ENCODE measurements at places on chromosomes 1 and 21.

DNA sequence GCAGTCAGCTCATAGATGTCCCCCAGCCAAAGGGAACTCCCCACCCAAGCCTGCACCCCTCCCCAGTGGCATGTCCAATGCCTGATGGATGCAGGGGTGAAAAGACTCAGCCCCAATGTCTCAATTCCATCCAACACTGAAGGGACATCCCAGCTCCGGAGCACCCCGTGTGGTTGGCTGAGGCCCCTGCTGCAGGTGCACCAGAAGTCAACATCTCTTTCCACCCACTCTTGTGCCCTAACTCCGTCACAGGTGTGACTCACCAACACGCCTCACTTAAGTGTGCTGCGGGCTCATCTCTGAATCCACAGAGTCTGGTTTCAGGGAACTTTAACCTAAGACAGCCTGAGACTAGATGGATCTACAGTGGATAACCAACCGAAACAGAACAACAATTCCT, 40.9 kb upstream of the ZBTB18 start:
- DNase-seq = no peak

GRCh38 chr21:28423521-28424190, 569.0 kb downstream of the LTN1 start:
- no peak for DNase-seq

- DNase-seq = no peak
Measured at GRCh38 chr1:39164256-39164655, 40.2 kb upstream of the MACF1 start.

- DNase-seq = no peak
Measured at GRCh38 chr1:3759164-3759563, 6.9 kb downstream of the CCDC27 start.

GRCh38 chr1:213124590-213124989, 73.5 kb downstream of the RPS6KC1 start:
- no peak for DNase-seq

DNA sequence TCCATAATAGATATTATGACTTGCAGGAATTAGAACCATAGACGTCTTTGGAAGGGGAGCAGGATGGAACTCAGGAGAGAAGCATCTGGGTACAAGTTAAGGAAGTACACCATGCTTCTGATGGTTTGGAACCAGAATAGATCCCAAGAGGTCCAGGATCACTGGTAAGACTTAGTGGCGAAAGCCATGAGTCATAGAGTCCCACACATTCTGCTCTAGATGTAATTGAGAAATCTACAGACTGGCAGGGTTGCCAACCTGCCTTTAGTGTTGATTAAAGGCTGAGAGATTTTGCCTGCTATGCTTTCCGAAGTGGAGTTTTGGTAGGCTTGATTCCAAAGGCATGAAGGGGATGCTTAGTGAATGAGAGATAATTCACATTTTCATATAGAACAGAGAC, 57.1 kb upstream of the C1orf87 start:
- DNase-seq = no peak

DNA sequence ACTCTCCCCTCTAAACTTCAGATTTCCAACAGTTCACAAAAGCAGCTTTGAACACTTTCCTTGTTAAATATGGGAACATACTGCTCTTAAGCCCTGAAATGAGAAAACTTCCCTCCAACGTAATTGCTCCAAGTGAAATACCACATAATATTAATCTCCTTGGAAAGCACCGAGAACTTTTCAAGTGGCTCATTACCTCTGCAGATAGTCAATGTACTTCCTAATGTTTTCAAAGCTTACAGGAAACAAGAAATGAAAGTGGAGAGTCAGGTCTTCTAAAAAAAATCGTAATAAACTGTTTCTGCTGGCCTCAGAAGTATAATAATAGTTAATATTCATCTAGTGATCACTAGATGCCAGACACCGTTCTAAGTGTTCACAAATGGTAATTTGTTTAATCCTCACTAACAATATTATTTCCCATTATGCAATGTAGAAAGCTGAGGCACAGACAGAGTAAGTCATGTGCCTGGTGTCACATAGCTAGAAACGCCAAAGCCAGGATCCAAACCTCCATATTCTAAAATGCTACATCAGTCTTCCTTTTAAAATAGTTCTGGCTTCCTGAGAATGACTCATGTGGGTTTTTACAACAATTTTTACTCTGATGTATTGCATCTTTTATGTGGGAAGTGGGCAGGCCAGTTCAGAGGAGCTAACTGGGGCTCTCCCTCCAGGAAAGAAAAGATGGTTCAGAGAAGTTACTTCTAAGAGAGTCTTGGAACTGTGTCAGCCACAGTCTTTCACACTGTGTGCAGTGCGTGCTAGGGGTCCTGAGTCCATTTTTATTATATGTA, 177.2 kb downstream of the PLPPR4 start:
- DNase-seq = no peak

DNA sequence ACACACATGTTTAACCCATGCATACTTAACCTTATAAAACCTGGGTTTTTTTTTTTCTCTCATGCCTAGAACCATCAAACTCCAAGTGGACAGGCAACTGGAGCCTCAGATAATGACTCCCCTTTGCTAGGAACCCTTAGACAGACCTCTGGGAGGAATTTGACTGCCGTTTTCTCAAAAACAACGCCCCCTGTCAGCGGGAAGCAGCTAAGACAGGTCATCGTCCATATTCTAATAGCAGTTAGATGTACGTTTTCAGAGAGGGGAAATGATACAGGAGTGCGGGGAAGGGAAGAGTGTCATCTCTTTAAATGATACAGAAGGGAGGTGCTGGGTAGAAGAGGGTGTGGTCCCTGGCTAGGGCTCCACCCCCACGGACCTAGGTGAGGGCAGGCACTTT, 34.7 kb downstream of the LRRC3 start:
- DNase-seq = no peak

- DNase-seq = no peak
Measured at GRCh38 chr1:207803678-207804077, 51.8 kb downstream of the CD46 start.
